ENCODE measurements at places on chromosomes 7 and 10.

DNA sequence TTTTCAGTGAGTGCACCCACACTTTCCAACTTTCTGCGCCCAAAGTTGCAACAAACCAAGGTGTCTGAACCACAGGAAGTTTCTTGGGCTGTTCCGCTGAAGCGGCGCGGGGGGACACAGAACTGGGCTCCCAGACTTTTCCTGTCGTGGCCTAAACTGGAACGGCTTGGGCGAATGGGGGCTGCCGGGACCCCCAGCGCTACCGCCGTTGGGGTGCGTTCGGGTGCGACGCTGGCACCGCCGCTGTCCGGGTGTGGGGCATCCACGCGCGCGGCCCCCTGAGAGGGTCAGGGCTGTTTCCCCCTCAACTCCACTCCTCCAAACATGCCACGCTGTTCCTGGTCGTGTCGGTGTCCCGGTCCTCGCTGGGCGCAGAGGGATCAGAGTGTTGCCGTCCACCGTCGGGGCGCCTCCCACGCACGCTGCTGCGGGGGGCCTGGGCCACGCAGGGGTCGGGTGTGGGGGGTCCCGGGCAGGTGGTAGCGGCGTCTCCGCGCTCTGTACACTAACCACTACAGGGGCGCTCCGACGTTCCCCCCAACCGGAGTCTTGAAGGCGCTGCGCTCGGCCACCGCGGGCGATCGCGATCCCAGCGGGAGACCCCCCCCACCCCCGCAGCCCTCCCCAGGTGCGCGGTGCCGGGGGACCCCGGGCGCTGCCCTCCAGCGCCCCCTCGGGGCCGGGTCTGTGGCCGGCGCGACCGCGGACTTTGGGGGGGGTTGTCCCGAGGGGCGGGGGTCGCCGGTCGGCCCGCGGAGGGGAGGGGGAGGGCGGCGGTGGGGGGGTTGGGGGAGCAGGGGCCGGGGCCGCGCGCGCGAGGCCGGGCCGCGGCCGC is 2.2 kb upstream of the CUX1 start:
- peak; percentile 66 for DNase-seq

- no peak for DNase-seq
Measured at GRCh38 chr7:118948508-118948907, 724.0 kb downstream of the ANKRD7 start.

GRCh38 chr7:909358-910329 is 33.3 kb downstream of the GET4 start:
- DNase-seq, result no peak

GRCh38 chr10:131973160-131973951 is 8.4 kb downstream of the BNIP3 start:
- no peak for DNase-seq

GRCh38 chr10:110216942-110217661 is 9.7 kb downstream of the MXI1 start:
- DNase-seq, result no peak

DNA sequence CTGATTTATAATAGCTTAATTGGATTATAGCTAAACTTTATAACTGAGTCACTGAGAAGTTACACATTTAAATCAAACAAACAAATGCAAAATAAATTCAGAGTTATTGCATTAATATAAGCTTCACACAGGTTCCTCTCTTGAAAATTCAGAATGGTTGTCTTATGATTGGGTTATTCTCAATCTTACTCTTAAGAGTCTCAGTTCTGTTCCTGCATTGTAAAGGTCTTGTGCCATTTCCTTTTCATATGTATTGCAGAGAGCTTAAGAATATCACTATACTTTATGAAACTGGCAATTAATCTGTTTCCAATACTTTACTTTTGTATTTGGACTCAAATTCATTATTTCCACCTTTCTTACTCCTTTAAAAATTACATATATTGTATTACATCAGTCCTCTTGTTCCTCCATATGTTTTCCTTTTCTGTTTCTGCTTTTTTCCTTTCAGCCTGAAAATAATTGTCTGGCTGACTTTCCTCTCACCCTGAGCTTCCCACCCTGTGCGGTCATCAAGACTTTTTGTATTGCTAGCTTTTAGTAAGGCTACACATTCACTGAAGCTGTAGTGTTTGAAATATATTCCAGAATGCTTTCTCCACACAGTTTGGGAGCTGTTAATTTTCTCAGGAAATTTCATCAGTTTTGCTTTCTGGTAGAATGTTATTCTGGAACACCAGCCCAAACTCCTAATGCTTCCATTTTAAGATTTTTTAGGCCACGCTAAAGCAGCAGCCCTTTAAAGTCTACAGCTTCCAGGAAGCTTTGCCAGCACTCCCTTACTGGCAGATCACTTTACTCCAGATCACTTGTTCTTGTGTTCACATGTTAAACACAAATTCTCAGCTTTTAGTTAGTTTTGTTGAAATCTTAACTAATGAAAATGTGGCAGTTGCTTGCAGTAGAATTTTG is 139.4 kb downstream of the KCND2 start:
- no peak for DNase-seq

DNA sequence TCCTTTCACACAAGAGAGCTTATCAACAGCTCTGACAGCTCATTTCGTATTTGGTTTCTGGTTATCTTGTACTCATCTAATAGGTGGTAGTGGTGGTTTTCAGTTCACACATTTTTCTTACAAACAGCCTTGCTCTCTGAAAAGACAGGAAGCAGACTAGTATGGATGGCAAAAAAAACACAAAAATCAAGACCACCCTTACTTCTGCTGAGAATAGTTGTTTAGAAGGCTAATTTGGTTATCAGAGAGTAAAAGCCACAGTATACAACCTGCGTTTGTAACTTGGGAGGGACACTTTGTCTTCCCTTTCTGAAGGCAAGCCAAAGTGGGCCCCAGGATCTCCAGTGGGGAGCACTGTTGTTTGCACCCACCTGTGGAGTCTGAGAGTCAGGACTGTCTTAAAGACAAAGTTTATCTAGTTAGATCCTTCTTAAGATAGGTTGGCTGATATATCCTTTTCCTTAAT is 68.0 kb downstream of the PIP4K2A start:
- DNase-seq, result no peak

DNA sequence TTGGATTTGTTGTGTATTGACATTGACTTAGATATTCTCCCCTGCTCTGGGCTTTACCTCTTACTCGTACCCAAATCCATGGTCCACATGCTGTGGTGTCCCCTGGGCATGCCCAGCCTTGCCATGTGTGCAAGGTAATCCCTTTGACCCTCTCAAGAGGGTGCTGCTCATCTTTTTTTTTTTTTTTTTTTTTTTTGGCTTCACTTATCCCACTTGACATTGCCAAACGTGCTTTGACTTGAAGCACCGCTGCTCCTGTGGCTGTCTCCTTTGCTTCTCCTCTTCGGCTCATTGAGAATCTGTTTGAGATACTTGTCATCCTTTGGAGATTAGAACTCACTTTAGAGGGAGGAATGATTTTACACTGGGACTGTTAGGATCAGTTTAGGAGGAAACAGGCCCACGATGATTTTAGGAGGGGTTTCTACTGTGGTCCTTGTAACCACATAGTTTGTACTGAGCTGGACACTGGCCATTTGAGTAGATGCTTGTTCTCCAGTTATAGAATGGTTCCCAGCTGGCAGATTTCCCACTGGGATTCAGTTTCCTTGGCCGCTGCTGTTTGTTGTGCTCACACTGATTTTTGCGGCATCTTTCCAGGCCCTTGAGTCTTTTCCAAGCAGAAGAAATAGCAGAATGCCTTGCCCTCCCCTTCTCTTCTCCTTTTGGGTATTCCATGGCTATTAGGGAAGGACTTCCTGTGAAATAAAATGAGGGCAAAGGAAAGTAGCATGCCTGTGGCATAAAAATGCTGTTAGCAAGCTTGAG is 184.8 kb downstream of the AUTS2 start:
- DNase-seq, result no peak

GRCh38 chr7:120030876-120031275 is 242.1 kb upstream of the KCND2 start:
- DNase-seq, result no peak

GRCh38 chr10:110918269-110918642 is 724 bp downstream of the BBIP1 start:
- DNase-seq, result no peak

DNA sequence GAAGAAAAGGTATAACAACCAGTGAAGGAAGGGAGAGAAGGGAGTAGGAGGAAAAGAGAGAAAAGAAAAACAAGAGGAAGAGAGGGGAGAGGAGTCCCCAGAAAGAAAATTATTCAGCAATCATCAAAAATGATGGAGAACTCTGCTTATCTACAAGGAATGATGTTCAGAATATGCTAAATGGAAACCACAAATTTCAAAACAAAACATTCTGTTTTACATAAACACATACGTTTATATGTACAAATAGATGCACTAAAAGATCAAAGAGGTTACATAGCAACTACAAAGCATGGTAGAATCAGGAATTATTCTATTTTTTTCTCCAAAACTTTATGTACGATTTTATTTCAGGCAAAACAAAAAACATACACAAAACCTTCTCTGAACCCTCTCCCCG is 91.9 kb downstream of the FAM13C start:
- no peak for DNase-seq

GRCh38 chr10:131876508-131876907 is 24.3 kb upstream of the PPP2R2D start:
- DNase-seq, result no peak

- no peak for DNase-seq
Measured at GRCh38 chr7:16268821-16269768, 152.2 kb downstream of the CRPPA start.

GRCh38 chr7:134701272-134701671 is 54.6 kb downstream of the BPGM start:
- no peak for DNase-seq

DNA sequence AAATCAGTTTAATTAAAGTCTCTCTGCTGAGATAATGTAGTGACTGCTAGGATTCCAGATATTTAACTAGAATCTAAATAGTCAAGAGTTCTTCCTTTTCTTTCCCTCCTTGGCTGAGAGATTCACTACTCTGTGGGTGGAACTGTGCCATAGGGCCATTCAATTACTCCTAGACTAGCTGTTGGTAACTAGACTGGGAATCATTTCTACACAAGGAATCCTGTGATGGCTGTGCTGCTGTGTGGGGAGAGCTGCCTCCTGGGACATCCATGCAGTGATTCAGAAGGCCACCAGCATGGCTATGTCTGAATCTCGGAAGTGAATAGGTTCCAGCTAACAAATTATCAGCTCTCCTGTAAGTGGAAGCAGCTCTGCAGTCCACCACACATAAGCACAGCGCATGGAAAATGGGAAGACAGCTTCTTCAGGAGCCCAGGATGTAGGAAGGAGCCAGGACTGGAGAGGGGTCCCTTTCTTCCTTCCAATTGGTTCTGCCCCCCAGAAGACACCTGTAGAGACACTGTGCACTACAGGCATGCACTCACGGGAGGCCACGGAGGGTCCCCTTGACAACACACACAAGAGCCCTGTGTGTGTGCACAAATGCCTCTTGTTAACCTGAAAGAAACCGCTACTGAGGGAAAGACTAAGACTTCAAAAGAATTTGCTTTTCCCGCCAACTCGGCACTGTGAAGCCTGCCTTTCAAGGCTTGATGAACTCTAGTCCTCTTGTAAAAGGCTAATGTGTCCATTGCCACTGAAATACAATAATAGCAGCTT is 66.5 kb downstream of the SCRN1 start:
- no peak for DNase-seq

DNA sequence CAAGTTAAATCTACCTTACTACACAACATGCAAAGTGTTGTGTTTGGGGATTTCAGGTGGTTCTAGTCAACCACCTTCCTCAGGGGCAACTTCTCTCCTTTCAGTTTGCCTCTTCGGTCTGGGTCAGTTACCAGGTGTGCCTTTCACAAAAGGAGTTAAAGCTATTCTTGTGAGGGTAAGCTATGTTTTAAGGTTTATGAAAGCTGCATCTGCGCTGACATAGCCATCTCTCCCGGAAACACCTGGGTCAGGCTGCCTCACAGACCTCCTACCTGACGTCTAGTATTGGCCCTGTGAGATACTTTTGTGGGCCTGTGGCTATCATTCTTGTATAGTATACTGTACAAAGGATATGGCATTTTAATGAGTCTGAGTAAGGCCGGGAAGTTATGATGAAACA is 67.7 kb upstream of the ITGA8 start:
- DNase-seq, result no peak

DNA sequence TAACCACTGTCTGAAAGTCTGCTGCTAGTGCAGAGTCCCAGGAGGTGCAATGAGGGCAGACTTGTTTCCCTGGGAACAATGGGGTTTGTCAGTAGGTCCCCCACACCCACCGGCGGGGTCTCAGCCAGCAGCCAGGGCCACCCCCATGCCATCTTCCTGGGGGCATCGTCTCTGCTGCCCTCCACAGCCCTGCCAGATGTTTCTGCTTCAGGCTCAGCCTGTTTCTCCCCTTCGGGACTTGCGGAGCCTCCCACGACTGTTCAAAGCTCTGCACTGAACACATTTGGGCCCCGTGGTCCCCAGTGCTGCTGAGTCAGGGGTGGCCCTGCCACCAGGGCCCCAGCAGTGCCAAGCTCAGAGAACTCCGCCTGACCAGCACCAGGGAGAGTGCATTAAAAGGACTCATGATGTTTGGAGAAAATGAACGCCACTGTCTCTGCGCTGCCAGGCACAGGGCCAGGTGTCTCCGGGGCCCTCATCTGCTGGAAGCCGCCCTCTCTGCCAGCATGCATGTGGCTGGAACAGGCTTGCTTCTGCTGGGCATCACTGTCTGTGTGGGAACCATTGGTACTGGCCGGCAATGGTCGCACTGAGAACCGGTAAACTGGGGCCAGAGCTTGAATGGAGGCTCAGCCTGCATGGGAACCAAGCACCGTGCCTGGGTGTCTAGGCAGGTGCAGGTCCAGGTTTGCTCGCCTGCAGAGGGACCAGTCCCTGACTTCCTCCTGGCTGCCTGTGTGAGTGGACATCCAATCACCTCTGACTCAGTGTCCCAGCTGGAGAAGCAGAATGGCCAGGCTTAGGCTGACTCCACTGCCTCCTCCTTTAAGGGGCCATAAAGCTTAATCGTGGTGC is 345.1 kb downstream of the GLRX3 start:
- DNase-seq, result no peak

DNA sequence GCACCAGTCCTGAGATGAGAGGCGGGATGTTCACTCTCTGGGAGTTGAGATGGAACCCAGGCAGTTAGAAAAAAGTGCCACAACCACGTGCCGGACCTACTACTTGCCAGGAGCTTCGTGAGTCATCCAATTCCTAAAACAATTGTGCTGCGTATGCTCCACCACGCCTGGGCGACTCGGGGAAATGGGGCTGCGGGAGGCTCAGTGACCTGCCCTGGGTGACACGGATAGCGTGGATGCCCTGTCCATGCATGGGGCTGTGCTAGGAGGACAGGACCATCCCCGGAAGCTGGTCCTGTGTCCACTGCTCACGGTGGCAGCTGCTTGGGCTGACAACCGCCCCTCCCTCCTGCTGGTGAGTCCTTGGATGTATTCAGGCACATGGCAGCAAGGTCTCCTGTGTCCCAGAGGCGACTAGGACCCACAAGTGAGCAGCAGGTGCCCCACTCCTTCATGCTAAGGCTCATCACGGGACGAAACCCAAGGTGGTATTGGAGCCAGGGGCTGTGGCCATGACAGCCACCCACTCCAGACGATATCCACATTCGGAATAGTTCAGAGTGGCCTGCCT is 90.4 kb downstream of the BMS1 start:
- no peak for DNase-seq

DNA sequence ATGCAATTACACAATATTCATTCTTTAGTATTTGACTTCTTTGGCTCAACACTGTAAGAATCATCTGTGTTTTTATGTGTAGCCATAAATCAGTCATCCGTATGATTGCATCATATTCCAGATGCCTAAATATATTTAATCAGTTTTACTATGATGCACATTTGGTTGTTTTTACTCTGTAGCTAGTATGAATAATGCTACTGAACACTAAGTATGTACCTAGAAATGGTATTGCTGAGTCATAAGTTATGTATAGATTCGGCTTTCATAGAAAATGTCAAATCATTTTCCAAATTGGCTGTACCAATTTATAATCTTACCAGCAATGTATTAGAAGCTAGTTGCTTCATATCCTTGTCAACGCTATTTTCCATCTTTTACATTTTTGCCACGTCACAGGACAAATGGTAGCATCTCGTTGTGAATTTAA is 197.3 kb upstream of the PLXNA4 start:
- no peak for DNase-seq

Data from activated gamma-delta T cell (primary cell).